GM13977 (cell line): ENCODE measurements at places on chromosomes 2 and 18.

- no peak for DNase-seq
Observed at GRCh38 chr18:78587096-78587495, 392.5 kb upstream of the SALL3 start.

DNA sequence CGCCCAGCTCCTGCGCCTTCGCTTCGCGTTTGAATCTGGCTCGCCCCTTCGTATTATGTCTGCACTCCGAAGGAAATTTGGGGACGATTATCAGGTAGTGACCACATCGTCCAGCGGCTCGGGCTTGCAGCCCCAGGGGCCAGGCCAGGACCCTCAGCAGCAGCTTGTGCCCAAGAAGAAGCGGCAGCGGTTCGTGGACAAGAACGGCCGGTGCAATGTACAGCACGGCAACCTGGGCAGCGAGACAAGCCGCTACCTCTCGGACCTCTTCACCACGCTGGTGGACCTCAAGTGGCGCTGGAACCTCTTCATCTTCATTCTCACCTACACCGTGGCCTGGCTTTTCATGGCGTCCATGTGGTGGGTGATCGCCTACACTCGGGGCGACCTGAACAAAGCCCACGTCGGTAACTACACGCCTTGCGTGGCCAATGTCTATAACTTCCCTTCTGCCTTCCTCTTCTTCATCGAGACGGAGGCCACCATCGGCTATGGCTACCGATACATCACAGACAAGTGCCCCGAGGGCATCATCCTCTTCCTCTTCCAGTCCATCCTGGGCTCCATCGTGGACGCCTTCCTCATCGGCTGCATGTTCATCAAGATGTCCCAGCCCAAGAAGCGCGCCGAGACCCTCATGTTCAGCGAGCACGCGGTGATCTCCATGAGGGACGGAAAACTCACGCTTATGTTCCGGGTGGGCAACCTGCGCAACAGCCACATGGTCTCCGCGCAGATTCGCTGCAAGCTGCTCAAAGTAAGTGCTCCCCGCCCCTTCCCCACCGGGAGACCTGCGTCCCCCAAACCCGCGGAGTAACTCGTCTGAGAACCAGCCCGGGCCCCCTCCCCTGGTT is 453 bp downstream of the KCNJ3 start:
- DNase-seq = no peak

DNA sequence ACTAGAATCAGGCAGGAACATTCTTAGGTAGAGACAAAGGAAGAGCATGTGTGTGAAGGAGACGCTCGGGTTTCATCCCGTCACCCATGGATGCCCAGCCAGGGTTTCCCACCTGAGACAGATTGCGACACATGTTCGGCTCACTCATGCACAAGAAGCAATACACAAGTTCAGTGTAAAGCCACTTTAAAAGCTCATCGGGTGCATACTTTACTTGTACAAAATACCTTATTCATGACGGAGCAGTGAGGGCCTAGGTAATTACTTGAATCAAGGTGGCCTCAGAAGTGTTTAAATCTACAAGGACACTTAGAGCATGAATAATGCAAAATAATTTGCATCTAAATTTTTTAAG is 42.0 kb downstream of the ZEB2 start:
- DNase-seq = no peak

- DNase-seq = no peak
Observed at GRCh38 chr2:192228685-192229084, 34.0 kb upstream of the TMEFF2 start.

DNA sequence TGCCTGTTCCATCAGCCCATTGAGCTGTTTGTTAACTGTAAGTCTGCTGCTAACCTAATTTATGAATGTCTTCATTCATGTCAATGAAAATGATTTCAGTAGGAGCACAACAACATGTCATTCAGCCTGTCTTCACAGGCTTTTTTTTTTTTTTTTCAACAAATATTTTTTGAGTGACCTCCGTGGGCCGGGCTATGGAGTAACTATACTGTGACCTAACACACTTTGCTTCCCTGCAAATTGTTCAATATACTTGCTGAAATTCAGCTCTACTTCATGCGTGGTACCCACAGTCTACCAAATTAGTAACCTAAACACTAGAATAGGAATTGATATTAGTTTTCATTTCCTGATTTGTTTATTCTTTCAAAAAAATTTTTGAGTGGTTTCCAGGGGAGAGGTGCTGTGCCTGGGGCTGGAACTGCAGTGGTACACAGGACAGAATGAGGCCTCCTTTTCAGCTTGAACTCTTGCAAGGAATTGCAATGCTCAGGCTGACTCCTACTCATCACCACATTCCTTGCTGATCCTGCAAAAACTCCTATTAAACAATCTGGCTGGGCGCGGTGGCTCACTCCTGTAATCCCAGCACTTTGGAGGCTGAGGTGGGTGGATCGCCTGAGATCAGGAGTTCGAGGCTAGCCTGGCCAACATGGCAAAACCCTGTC is 87.1 kb downstream of the CDH20 start:
- DNase-seq = no peak

DNA sequence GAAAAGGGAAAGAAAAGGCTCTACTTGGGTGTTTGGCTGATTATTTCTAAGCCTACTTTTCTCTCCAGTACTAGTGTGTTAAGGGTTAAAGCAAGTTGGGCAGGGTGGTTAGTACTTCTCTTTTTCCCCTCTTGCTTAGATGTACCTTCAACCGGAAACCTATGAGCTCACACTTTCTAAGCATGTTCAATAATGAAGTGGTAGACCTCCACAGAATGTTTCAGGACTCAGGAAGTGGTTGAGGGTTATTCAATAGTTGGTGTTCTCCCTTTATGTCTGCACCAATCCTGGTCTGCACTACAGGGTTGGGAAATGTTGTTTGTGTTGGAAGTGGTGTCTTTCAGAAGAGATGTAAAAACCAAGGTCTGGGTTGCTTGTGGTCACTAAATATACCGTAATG is 137.1 kb downstream of the ZEB2 start:
- DNase-seq = peak; percentile 67

GRCh38 chr2:217193431-217194340 is 333.8 kb upstream of the TNP1 start:
- DNase-seq = no peak

- DNase-seq = peak; percentile 63
Observed at GRCh38 chr18:48923746-48924629, 26.8 kb downstream of the SMAD7 start.

- DNase-seq = no peak
Observed at GRCh38 chr2:201130524-201131186, 14.7 kb downstream of the CFLAR start.

- no peak for DNase-seq
Observed at GRCh38 chr2:224969633-224970260, 72.5 kb downstream of the DOCK10 start.

- DNase-seq = no peak
Observed at GRCh38 chr2:71552356-71552755, 99.0 kb downstream of the DYSF start.

- peak; percentile 90 for DNase-seq
Observed at GRCh38 chr2:129877289-129877741, 102.2 kb upstream of the RAB6C start.

DNA sequence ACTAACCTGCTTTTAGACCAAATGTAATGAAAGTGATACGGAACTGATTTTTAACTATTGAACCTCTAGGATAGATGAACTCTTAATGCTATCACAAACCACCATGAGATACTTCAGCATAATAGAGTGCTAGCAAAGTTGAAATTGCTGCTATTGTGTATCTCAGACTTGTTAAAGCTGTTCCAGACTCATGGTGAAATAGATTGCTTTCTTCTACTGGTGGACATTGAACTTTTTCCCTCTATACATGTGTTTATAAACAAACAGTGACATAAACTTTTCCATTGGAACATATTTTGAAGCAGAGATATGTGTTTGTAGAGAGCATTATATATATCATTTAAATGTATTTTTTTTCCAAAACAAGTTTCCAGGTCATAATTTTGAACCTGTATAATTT is 157.3 kb downstream of the CAMKMT start:
- DNase-seq = no peak

- DNase-seq = no peak
Observed at GRCh38 chr2:227188292-227188691, 23.9 kb downstream of the COL4A3 start.

DNA sequence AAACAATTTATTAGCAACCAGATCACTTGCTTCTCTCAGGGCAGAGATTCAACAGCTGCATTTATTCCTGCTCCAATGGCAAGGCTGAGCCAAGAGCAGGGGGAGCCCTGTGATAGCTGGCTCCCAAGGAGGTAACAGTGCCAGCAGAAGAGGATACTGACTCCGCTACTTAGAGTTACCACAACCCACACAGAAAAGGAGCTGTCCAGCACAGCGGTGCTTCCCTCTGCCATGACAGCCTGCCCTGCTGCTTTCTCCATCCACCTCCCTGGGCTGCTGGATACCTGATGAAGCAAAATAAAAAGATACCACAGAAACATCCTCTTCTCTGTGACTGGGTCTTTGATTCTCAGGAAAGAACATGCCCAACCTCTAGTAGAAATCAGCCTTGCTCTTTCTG is 467.2 kb downstream of the LRRTM4 start:
- no peak for DNase-seq

DNA sequence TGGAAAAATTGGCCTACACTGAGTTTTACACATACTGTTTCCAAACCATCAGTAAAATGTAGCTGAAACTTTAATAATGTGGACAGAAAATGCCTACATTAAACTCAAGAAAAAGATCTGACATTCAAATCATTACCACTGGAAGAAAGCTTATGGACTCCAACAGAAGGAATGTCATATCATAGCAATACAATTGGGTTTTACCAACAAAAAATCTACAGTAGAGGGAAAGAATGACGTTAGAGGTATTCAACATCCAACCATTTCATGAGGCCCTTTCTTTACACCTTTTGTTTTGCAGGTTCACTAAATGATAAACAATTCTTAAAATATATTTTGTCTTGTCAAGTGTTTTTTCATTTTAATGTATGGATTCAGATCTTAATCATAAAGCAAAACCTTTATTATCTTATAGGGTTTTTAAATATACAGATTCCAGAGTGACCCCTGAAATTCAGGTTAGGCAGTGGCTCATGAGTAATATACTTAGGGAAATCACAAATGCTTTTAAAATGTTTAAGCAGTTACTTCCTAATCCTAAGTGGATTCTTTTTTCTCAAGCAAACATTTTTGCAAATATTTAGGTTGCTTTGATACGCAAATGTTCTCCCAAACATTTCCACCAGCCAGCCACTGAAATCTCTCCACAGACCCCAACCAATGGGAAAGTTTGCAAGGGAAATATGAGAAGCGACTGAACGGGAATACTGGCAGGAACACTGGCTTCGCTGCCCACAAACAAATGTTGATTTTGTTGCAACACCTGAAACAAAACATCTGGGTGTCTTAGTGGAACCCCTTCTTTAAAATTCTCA is 168.7 kb downstream of the TCF4 start:
- no peak for DNase-seq

GRCh38 chr2:53500181-53500580 is 267.4 kb upstream of the CHAC2 start:
- no peak for DNase-seq
